ENCODE measurements at places on chromosomes 2 and 18.

- no peak for DNase-seq
These were observed 78.1 kb upstream of the PELI1 start for GRCh38 chr2:64222351-64222750.

- DNase-seq, result no peak
These were observed 395.8 kb downstream of the LNPK start for GRCh38 chr2:175606010-175606841.

DNA sequence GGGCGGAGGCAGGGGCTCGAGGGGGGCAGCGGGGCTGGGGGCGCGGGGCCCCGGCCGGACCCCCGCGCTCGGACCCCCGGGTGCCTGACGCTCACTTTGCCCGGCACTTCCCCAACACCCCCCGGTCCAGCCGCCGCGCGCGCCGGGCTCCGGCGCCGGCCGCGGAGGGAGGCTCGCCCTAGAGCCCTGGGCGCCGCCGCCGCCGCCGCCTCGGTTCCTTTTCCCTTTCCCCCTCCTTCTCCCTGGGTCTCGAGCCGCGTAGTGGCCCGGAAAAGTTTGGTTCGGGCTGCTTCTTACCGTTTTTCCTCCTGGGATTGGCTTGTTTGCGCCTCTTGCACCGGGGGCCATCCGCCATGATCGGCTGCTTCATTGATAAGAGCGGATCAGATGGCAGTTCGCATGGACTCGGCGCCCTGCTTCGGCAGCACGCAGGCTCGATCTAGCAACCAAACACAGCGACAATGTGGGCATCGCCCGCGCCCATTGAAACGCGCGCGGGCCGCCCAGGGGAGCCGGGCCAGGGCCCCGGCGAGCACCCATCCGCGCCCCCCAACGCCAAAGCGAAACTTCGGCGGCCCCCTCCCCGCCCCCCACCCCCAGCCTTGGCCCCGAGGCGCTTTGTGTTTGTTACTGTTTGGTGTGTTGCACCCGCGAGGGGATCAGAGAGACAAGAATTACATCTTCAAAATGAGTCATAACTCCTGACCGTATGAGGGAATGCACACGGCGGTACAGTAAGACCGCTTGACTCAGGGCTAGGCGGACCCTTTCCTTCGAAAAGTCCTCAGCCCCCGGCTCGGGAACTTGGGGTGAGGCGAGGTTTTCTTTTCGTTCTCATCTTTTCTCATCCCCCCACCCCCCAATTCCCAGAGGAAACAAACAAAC lies 2.7 kb downstream of the ZEB2 start:
- peak; percentile 44 for DNase-seq

- peak; percentile 92 for DNase-seq
These were observed 18.3 kb upstream of the CXCR4 start for GRCh38 chr2:136135921-136136906.

GRCh38 chr2:97952357-97952756 lies 43.4 kb downstream of the TMEM131 start:
- no peak for DNase-seq

GRCh38 chr2:219002395-219003266 lies 9.4 kb upstream of the CRYBA2 start:
- DNase-seq, result peak; percentile 56

- DNase-seq, result no peak
These were observed 273.9 kb upstream of the SESTD1 start for GRCh38 chr2:179538406-179539123.

Measured in CD4-positive, alpha-beta T cell treated with Interleukin-6 for 4 hours (primary cell).